Daoy (cell line): ENCODE measurements at places on chromosomes 2 and 18. TPM values are rescaled to one million over a fixed set of nuclear protein-coding genes. Genes with fewer than 3 reads are reported as not detected.

DNA sequence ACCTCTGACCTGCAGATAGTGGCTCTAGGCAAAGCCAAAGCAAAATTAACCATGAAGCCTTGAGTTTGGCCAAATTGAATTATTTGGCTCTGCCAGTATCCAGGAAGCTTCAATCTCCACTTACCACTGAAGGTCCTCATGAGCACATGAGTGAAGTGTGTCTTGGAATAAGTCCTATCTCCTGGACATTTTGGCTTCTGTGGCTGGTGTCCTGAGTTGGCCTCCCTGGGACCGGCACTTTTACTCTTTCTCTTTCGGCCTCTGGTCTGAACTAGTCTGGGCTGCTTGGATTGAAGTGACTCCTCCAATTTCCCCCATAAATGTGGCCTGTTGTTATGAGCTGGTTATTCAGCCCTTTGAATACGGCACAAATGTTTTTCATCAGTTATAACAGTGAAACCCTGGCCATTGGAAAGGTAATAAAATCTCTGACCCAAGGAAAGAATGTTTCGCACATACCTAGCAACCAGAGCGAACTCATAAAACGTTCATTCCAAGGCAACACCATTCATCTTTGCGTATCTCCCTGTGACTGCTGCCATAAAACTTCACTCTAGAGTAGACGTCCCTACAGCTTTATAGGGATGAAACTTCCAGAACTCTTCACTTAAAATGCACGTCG is 216.4 kb downstream of the LPIN1 start:
- DNase-seq: no peak

- DNase-seq: no peak
Measured at GRCh38 chr2:48558456-48558855, 28.5 kb downstream of the STON1 start.

GRCh38 chr2:75177427-75177826 is 21.9 kb downstream of the TACR1 start:
- DNase-seq: no peak

- no peak for DNase-seq
Measured at GRCh38 chr18:21265971-21266673, 24.1 kb downstream of the GREB1L start.

- DNase-seq: no peak
Measured at GRCh38 chr2:109636317-109636716, 22.2 kb downstream of the SOWAHC start.

DNA sequence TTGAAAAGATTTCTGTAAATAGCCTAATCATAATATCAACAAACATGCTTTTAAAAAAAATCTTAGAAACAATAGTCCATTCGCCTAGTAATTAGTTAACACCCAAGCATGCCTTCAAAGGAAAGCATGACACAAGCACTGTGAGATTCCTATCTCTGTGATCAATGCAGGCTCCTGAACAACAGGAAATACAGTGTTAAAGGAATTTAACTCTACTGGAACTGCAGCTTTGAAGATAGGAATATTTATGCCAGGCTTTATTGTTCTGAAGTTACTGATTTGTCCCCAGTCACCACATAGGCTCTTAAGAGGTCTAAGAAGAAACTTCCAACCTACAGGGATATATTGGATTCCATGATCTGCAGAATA is 15.4 kb upstream of the FAM124B start:
- DNase-seq: no peak

DNA sequence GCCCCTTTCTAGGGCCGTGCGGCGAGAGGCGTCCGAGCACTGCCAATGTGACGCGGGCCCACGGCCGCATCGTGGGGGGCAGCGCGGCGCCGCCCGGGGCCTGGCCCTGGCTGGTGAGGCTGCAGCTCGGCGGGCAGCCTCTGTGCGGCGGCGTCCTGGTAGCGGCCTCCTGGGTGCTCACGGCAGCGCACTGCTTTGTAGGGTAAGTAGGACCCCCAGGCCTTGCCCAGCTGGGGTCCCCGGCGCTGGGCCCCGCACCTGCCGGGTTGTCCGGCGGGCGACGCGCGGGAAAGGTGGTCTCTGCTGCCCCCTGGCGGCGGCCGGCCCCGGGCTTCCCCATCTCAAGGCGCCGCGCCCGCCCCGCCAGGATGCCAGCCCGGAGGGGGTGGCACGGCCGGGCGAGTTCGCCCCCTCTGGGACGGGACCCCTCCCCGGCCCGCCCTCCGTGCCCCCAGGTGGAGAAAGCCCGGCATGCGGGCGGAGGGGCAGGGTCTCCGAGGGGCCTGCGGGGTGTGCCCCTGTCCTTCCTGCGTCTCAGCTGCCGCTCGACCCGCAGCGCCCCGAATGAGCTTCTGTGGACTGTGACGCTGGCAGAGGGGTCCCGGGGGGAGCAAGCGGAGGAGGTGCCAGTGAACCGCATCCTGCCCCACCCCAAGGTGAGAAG is 1.9 kb downstream of the PRSS56 start:
- DNase-seq: peak; percentile 45

- DNase-seq: no peak
Measured at GRCh38 chr2:77469106-77469505, 53.1 kb downstream of the LRRTM4 start.

The AKAIN1 gene
- not detected in 2 replicates for total RNA-seq

The ESPNL gene
- total RNA-seq: 0.40 and 0.54 TPM in 2 replicates
